Endothelial cell of coronary artery (primary cell): ENCODE measurements at places on chromosomes 11 and 22. TPM values are rescaled to one million over a fixed set of nuclear protein-coding genes. Genes with fewer than 3 reads are reported as not detected.

Gene SRSF8
- 11.4 and 12.5 TPM in 2 replicates for total RNA-seq

Gene OVOL1
- total RNA-seq = not detected in 2 replicates

Gene OSBP2
- 5.6 and 7.6 TPM in 2 replicates for total RNA-seq

Gene OR9Q1
- not detected in 2 replicates for total RNA-seq

Gene ZNF214
- total RNA-seq = 3.5 and 6.1 TPM in 2 replicates

Gene KCNE3
- total RNA-seq = 0.28 and 0.45 TPM in 2 replicates

Gene FAM83F
- total RNA-seq = under 0.01 TPM in 1 of 2 replicates, not detected in the other

Gene SCGB1D2
- not detected in 2 replicates for total RNA-seq

Gene HBB
- total RNA-seq = not detected in 2 replicates

Gene SYVN1
- total RNA-seq = 5.5 and 12.2 TPM in 2 replicates

Gene MMP1
- total RNA-seq = 4.3 and 664 TPM in 2 replicates

Gene OR2D2
- 0.47 and 0.54 TPM in 2 replicates for total RNA-seq

Gene RASL10A
- total RNA-seq = 0.09 and 0.72 TPM in 2 replicates

Gene KRTAP5-10
- total RNA-seq = not detected in 2 replicates

Gene TSPAN18
- 16.3 and 21.2 TPM in 2 replicates for total RNA-seq

Gene ARAP1
- 71.3 and 85.1 TPM in 2 replicates for total RNA-seq

Gene SLC37A2
- 0.28 and 0.36 TPM in 2 replicates for total RNA-seq

Gene APOC3
- total RNA-seq = not detected in 2 replicates

Gene C11orf42
- total RNA-seq = not detected in 2 replicates

Gene SYT13
- not detected in 2 replicates for total RNA-seq

Gene CARD18
- not detected in 2 replicates for total RNA-seq

Gene ATP5MG
- total RNA-seq = 131 and 166 TPM in 2 replicates

Gene GGTLC3
- not detected in 2 replicates for total RNA-seq

Gene NAALADL1
- total RNA-seq = 6.1 and 12.3 TPM in 2 replicates

Gene PLAAT3
- total RNA-seq = 22.5 and 51.3 TPM in 2 replicates

Gene OR2AG2
- total RNA-seq = 0.09 and 0.18 TPM in 2 replicates

Gene MRPL11
- 41.3 and 44.1 TPM in 2 replicates for total RNA-seq

Gene TRPC6
- not detected in 2 replicates for total RNA-seq

Gene KDELR3
- total RNA-seq = 27.4 and 36.0 TPM in 2 replicates

Gene FGF19
- total RNA-seq = not detected in 2 replicates

Gene IGLL1
- not detected in 2 replicates for total RNA-seq

Gene MPPED1
- under 0.01 TPM in 1 of 2 replicates, not detected in the other for total RNA-seq

Gene OR5B17
- total RNA-seq = not detected in 2 replicates

Gene NUP50
- total RNA-seq = 53.9 and 56.7 TPM in 2 replicates

Gene OR6T1
- total RNA-seq = not detected in 2 replicates

Gene UBQLNL
- total RNA-seq = under 0.01 TPM in 1 of 2 replicates, not detected in the other

Gene P2RX3
- not detected in 2 replicates for total RNA-seq

Gene HBG1
- total RNA-seq = not detected in 2 replicates

Gene PRRG4
- 0.09 TPM in 1 of 2 replicates, not detected in the other for total RNA-seq

Gene DGCR6
- total RNA-seq = 0.66 and 0.90 TPM in 2 replicates
